ENCODE measurements at places on chromosomes 6 and 20.

GRCh38 chr20:40778894-40779496, 90.0 kb upstream of the MAFB start:
- no peak for DNase-seq

GRCh38 chr6:169085466-169085865, 168.2 kb downstream of the THBS2 start:
- no peak for DNase-seq

- no peak for DNase-seq
These were observed 43.0 kb upstream of the CD83 start for GRCh38 chr6:14074476-14075094.

DNA sequence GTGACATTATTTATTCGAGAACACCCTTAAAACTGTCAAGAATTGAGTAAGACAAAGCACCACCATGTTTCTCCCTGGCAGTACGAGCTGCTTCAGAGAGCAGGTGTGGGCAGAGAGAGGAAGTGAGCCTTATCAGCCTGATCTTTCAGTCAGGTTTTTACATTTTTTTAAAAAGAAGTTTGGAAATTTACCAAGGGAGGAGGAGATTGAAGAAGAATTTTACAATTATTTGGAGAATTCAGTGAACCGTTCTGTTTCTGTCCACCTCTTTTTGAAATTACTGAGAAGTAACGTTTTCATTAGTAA, 75.5 kb downstream of the ZDHHC14 start:
- no peak for DNase-seq

DNA sequence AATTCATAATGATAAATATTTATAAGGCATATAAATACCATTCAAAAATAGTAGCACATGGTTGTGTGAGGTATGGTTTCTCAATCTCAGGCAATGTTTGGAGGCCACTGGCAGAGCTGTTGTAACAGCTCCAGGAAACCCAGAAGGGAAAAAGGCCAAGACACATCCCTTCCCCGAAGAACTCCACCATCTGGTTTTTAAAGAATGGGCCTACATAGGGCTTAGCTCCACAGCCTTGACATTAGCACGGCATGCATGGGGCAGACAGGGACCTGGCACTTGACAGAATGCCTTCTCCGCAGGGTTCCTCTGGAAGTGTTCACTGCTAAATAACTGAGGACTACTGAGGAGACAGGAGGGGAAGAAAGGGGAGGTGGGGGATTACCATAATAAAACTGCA, 16.1 kb upstream of the FOXO3 start:
- no peak for DNase-seq

- no peak for DNase-seq
These were observed 2695.0 kb upstream of the DEFB115 start for GRCh38 chr20:28562510-28562898.

DNA sequence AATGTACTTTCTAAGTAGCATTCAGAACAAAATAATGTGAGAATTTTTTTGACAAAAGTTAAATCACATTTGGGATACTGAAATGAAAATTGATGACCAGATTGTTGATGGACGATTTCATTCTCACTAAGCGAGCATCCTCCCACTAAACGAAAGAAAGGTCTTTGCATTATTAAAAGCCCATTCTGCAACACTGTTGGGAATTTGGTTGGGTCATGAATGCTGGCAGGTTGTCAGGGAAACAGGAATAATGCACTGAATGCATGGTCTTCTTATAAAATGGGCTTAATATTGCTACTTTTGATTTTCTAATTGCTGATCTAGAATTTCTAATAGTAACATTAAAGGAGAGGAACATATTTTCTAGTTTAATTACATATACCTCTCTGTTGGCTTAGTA, 229.8 kb downstream of the NKAIN2 start:
- DNase-seq, result no peak

DNA sequence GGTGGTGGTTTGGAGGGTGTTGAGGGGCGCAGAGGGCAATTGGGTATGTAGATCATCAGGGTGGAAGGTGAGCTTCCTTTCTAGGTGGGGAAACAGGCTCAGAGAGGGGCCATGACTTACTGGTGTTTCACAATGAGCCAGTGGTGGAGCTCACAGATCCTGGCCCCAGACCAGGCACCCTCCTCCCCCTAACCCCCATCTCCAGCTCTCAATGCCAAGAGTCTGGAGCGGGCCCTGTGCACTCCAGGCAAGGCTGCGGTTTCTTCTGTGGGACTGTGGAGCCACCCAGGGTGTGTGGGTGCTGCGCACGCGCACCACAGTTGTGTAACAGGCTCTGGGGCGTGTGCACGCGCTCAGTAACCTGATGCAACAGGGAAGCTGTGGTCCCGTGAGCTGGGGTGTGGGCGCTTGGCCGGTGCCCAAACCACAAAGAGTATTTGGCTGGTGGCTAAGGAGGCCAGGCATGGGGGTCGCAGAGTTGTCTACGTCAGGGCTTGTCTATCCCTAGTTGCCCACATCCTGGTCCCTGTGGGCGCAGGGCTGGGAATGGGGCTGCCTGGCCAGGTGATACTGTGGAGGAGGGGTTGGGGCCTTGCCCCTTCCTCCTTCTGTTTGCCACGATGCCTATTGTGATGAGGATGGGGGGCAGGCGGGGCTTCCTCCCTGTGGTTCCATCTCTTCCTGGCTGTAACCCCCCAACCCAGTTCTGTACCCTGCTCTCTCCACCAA, 37.5 kb upstream of the MRPS18A start:
- no peak for DNase-seq

DNA sequence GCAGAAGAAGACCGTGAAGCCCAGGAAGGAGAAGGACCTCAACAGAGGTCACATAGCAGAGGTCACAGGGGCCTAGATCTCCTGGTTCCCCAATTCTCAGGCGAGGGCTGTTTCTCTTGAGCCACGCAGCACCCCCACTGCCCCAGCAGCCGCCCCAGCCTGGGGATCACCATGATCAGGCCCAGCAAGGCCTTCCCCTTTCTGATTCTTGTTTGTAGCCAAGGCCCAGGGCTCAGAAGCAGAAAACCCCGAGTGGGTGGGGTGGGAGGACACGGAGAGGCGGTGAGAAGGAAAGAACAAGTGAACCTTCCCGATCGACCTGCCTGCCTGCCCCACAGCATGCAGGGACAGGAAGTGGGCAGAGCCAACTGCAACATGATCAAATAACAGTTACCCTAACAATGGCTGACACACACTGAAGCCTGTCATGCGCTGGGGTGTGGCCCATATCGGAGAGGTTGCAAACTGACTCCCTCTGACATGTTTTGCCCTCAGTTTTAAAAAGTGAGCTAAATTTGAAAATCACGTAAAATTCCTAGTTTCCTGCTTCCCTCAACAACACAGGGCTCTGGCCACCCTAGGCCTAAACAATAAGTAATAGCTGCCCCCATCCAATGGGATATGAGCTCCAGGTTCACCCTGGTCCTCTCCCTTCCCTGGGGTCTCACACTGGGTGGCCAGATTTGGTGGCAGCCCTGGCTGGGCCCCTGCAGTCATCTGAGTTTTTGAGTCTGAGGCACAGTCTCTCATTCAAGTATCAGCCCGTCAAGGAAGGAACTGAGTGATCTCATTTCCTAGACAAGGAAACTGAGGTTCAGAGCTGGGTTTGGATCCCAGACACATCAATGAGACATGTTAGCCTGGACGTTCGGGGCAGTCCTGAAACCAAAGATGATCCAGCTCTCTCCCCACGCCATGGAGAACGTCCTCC, 6.5 kb downstream of the PEDS1 start:
- no peak for DNase-seq

GRCh38 chr20:62609279-62609720, 33.0 kb upstream of the SLCO4A1 start:
- DNase-seq, result no peak

DNA sequence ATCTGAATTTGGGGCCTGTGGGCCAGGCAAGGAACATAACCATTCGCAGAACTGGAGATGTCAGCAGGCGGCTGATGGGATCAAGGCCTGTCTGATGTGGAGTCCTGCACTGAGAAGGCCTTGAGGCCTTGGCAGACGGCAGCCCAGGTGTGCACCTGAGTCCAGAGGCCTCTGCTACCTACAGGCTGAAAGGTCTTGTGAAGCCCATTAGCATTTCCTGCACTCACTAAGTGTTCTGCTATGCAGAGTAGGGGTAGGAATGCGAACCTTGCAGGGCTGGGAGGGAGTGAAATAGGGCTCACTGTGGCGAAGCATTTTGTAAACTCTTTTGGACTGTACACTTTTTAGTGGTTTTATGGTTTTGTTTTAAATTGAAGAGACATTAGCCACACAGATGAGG, 48.3 kb upstream of the RNF24 start:
- DNase-seq, result no peak

GRCh38 chr6:154921482-154921881, 73.6 kb upstream of the TIAM2 start:
- no peak for DNase-seq

DNA sequence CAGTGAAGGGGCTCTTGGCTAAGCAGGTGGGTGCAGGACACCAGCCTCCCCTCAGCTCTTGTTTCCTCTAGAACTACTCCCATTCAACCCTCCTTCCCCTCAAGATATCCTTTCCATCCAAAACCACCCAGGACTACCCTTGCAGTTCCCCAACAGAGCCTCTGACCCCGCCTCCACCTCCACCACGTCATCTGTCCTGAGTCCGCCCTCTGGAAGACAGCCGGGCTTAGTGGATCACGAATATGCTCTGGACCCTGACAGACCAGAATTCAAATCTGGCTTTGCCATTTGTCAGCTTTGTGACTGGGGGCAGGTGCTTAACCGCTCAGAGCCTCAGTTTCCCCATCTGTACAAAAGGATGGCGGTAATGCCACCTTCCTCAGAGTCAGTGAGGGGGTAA, 31.4 kb downstream of the TFEB start:
- DNase-seq, result no peak

DNA sequence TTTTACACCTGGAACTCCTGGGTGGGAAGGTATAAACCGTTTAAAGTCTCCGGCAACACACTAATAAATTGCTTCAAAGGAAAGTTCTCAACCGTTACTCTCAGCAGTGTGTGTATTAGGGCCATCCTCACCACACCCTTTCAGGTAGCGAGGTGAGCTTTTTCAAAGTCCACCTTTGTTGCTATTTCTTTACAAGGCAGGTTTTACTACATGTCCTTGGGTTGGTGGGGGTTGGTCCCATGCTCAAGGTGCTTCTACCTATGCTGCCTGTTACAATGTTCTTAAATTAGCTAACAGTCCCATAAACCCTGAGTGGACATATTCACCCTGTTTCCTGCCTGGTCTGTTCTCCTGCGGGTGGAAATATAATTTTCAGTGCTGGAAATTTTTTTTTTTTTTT, 13.2 kb upstream of the OSER1 start:
- no peak for DNase-seq

GRCh38 chr6:447381-448165, 56.0 kb downstream of the IRF4 start:
- DNase-seq, result no peak

GRCh38 chr6:138157986-138158638, 3.6 kb upstream of the ARFGEF3 start:
- DNase-seq, result no peak

DNA sequence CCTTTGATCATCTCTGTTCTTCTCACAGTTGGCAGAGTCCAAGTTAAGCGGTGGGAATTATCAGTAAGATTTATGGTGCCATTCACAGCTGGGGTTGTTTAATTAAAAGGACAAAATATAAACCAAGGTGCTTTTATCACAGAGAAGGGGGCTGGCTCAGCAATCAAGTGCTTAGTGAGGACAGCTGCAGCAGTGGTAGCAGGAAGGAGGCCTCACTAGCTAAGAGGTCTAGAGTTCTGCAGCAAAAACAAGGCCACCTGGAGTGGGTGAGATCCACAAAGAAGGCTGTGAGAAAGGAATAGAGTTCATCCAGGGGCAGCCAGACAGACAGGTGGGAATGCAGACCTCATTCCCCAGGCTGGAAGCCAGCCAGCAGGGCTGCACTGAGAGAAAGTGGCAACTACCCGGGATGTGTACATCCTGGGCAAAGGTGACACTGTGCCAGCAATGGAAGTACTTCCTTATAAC, 37.1 kb downstream of the PIGU start:
- DNase-seq, result peak; percentile 86

DNA sequence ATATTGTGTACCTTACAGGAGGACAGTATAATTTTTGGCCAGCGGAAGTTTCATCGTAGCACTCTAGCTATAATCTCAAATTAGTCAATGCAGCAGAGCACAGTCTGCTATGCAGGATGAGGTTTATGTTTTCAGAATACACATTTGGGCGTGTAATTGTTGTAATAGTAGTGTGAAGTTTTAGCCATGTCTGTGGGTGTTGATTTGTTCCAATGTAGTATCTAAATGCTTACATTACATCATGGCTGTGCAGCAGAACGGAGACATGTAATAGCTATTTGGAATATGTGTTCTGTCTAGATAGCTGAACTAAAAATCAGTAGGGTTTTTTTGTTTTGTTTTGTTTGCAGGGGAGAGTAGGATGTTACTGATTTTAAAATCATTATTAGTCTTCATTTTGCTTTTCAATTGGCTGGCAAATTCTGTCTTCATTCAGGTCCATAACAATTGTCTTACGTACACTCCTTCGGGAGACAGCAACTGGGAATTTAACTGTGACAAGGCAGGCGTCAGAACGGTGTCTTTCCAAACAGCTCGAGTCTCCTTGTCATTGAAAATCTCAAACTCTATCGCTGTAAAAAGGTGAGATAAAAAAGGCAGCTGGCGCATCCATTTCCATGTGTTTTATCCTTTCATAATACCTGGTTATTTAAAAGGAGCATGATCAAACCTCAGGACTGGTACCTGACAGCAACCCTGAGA, 65.1 kb upstream of the CDH4 start:
- DNase-seq, result no peak

GRCh38 chr20:61397146-61397545, 145.1 kb downstream of the CDH4 start:
- DNase-seq, result no peak

DNA sequence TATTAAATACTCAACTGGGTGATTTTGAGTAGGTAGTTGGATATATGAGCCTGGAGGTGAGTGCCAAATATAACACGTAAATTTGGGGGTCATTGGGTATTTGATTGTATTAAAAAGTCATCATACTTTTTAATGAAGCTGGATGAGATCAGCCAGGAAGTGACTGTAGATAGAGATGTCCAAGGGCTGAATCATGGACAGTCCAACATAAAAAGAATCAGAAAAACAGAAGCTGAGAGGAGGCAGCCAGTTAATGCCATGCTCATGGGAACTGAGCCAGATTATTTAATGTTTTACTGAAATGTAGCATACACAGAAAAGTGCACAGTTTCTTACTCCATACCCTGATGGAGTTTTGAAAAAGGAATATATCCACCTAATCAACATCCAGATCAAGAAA, 435.5 kb upstream of the PLCB4 start:
- DNase-seq, result no peak

- DNase-seq, result no peak
These were observed 296.5 kb downstream of the THBS2 start for GRCh38 chr6:168956884-168957730.

- DNase-seq, result no peak
These were observed 17.8 kb downstream of the SUN5 start for GRCh38 chr20:32986331-32986966.

DNA sequence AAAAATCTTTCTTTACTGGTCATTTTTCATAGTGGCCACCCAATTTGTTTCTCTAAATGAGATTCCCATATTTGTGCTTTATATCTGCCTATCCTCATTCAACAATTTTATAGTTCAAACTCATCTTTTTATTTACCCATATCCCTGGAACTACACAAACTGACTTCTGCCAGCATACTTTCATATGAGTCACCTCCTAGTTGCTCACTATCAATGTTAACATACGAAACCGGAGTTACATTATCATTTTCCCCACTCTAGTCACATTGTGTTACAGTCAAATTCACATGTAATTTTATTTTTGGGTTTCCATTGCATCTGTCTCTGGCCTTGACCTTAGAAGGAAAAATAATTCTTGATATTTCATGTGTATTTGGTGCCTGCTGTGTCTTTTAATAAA, 499.4 kb downstream of the MAFB start:
- DNase-seq, result no peak

Data from NCI-H2081 treated with DMSO at 0.1 percent for 48 hours (cell line).